ENCODE measurements at places on chromosomes 4 and X.

- peak; percentile 34 for DNase-seq
These were observed 36.0 kb downstream of the CXCL8 start for GRCh38 chr4:73776321-73776729.

DNA sequence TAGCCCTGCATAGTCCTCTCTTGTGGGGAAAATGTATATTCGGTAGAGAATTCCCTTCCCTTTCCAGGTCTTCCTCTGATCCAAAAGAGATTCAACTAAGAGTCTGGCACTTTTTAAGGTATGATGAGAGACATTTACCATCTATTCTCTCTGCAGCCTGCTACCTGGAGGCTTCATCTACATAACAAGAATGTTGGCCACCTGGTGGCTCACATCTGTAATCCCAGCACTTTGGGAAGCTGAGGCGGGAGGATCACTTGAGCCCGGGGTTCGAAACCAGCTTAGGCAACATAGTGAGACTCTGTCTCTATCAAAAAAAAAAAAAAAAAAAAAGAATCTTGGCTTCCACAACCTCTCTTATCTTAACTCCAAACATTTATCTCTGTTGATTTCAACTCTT lies 40.4 kb upstream of the NOCT start:
- DNase-seq = no peak

DNA sequence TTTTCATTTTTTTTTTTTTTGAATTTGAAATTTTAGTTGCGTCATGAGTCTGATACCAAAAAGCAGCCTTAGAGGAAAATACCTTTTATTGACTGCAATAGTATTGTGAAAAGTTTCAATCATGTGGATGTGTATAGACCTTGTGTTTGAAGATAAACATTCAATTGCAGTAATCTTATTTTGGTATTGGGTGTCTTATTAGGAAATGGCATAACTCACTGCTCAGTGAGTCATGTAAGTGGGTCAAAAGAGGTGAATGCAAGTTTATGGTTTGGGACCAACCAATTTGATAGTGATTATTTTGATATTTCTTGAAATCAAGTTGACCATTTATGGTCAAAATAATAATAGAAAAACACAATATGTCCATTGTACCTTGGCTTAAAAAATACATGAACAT lies 627.8 kb upstream of the SLIT2 start:
- no peak for DNase-seq

- DNase-seq = no peak
These were observed 13.2 kb downstream of the GNPDA2 start for GRCh38 chr4:44713125-44713524.

DNA sequence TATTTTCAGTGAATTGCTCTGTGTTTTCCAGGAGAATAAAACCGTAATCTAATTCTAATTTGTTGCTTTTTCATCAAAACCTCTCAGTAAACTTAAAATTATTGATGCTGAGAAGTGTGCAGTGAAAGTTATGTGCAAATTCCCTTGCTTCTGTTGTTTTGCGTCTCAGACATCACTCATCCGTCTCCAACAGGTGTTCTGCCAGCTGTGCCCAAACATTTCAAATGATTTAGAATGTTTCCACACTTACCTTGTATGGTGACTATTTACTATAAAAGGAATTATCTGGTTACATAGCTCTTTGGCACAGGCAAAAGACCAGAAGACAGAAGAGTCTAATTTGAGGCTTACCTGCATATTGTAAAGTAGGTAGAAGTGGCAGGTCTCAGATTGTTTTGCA lies 184.0 kb downstream of the BMPR1B start:
- no peak for DNase-seq

- no peak for DNase-seq
These were observed 185.5 kb upstream of the TECRL start for GRCh38 chr4:64594723-64595122.

DNA sequence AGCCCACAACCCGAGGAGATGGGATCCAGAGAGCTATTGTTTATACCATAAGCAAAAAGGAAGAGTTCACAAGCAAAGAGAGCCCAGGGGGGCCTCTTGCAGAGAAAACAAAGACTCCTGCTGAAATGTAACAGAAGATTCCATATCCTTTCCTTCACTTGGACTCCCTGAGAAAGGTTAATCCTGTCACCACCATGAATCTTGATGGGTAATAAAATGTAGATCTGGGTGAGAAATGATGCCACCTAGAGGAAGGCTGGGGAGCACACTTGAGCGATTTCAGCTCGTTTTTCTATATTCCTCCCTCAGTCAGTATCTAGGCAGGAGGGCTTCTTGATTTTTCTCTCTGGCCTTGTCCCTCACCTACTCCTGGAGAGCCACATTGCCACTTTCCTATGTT lies 10.2 kb upstream of the KCNE5 start:
- no peak for DNase-seq

- DNase-seq = no peak
These were observed 152.7 kb downstream of the SOWAHB start for GRCh38 chr4:76745240-76745639.

- DNase-seq = peak; percentile 87
These were observed 41.8 kb downstream of the FNIP2 start for GRCh38 chr4:158810487-158811215.

- no peak for DNase-seq
These were observed 96.6 kb upstream of the BANK1 start for GRCh38 chr4:101693842-101694398.

DNA sequence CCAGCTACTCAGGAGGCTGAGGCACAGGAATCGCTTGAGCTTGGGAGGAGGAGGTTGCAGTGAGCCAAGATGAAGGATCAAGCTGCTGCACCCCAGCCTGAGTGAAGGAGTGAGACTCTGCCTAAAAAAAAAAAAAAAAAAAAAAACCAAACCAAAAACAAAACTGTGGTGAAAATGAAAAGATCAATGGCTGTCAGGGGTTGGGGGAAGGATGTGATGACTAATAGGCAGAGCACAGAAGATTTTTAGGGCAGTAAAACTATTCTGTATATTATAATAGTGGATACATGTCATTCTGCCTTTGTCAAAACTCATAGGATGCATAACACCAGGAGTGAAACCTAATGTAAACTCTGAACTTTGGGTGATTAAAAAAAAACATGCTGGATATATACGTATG lies 69.9 kb upstream of the ELOVL6 start:
- DNase-seq = no peak

- no peak for DNase-seq
These were observed 1593.2 kb downstream of the C4orf33 start for GRCh38 chr4:130689181-130689580.

- no peak for DNase-seq
These were observed 92.0 kb downstream of the PDGFRA start for GRCh38 chr4:54320826-54321685.

GRCh38 chr4:123741906-123742305 lies 345.3 kb downstream of the SPRY1 start:
- no peak for DNase-seq

DNA sequence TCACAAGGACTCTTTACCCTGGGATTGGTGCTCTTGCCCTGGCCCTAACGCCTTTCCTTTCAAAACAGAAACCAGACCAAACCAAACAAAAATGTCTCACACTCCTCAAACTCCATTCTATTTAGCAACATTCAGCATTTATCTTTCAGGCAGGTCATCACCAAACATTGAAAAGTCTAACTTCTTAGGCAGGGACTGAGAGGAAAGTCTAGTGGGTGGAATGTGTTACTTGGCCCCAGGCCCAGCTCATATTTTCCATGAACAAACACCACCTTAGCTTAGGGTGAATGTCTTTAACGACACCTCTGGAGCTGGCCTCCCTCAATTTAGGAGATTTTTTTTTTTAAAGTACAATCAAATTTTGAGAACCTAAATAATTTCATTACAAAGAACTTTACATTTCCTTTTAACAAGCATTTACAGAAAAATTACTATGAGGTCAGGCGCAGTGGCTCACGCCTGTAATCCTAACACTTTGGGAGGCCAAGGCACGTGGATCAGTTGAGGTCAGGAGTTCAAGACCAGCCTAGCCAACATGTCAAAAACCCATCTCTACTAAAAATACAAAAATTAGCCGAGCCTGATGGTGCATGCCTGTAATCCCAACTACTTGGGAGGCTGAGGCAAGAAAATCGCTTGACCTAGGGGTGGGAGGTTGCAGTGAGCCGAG lies 10.2 kb upstream of the N4BP2 start:
- peak; percentile 66 for DNase-seq

GRCh38 chr4:166816890-166817289 lies 417.4 kb downstream of the SPOCK3 start:
- DNase-seq = peak; percentile 71

GRCh38 chr4:61500883-61501282 lies 300.8 kb downstream of the ADGRL3 start:
- no peak for DNase-seq

DNA sequence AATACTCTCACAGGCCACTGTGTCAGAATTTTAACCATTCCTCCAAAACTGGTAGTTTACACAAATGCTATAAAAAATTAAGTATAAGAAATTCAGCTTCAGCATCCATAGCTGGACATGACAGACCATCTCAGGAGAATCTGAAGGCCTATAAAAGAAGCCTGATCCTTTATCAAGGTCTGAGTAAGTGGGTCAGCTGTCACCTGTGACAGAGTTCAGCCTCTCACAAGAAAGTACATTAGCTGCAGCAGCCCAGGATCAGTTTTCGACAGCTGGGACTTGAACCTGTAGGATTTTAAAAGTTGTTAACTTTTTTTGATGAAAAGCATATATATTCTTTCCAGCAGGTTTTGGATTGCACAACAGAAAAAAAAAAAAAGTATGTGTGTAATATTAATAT lies 60.7 kb downstream of the PPP3CA start:
- no peak for DNase-seq

DNA sequence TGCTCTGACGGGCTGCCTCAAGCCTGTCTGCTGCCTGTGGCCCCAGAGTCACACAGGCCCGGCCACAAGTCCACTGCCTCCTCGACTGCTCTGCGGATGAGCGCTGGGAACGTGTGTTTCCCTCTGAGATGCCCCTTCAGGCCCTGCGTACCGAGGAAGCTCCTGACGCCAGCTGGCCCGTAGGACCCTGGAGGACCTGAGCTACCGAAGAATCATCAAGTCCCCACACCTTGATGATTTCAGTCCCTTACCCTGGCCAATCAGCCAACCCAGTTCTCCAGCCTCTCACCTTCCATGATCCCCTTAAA lies 96.6 kb upstream of the LRPAP1 start:
- no peak for DNase-seq

GRCh38 chr4:172866421-172866820 lies 302.2 kb upstream of the GALNT7 start:
- DNase-seq = no peak

DNA sequence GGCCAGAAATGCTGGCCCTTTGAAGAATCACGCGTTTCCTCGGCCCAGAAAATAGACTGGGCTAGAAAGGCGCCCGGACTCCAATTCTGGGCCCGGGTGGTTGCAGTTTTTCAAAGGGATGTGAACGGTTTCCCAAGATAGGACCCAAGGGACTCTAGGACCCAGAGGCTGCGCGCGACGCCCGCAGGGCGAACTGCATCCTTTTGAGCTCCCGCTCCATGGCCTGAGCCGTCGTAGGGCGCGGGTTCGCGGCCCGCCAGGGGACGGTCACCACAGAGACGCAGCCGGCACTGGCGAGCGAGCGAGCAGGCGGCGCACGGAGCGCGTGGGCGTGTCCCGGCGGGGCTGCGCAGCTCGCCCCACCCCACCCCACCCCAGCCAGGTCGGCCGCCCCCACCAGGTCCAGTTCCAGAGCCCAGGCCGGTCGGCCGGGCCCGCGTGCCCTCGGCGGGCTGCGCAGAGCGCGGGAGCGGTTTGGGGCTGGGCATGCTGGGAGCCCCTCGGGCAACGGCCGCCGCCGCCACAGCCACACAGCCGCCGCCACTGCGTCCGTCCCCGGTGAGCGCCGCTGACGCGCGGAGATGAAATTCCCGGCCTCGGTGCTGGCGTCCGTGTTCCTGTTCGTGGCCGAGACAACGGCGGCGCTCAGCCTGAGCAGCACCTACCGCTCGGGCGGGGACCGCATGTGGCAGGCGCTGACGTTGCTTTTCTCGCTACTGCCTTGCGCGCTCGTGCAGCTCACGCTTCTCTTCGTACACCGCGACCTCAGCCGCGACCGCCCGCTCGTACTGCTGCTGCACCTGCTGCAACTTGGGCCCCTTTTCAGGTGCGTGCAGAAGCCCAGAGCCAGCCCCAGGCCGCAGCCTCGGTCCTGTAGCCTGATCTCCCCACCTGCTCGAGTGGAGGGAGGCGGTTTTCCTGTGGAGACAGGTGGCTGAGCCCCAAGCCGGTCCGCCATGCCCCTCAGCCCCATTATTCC lies at the start of gene XK:
Gene XK, plus strand, starts transcription at position 411 of the 979 bp plus-strand sequence. Its CDS starts 171 bp downstream, at position 582.
- peak; percentile 8 for DNase-seq

DNA sequence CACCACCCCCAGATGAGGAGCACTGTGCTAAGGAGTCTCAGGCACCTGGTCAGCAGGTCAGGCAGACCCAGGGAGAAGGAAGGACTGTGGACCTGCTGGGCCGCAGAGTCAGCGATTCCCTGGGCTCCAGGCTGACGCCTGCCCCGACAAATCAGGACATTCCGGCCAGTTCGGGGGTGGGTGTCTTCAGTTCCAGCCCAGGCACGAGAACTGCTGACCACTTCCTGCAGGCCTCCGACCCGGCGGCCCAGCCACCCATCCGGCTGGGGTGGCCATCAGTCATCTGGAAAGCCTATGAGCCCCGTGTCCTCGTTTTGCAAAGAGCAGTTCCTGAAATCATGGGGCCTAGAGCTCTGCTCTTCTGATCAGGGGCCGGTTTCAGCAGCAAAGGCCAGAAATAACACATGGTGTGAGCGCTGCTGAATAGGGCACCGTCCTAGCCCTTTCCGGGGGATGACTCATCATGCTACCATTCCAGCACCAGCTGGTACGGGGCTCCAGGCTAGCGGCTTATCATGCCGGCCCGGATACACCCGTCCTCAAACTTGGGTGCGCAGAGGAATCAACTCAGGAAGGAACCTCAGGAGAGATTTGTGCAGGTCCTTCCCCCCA lies 7.8 kb upstream of the SH3TC1 start:
- DNase-seq = peak; percentile 96

DNA sequence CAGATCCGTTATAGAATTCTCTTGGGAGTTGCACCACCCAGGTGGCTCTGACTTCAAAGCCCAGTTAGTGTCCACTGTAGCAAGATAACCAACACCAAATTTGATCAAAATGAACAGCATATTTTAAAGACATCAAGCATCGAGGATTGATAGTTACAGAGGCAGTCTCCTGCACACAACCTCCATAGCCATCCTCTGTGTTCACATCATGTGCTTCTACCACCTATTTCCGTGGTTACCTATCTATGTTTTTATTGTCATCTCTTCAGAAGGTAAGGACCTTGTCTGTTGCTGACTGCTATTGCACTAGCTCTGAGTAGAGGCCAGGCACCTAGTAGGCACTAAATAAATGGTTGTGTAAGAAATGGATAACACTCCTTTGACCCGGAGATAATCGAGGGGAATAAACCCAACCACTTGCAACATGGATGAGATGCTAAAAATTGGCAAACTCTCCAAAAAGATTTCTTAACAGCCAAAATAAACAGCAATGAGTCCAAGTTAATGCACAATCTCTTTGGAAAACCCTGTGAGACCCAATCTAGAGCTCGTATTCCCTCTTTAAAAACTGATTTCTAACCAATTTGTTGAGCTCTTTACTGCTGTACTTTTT lies 14.7 kb upstream of the C1QTNF7 start:
- no peak for DNase-seq
